ENCODE measurements at places on chromosomes 2 and 18. TPM values are rescaled to one million over a fixed set of nuclear protein-coding genes. Genes with fewer than 3 reads are reported as not detected.

GRCh38 chr2:128646091-128646490 is 327.4 kb upstream of the HS6ST1 start:
- no peaks in the 10 kb centered on the region for H3K27me3 ChIP-seq
- H3K4me3 ChIP-seq: no peak overlapping the region
- H3K4me1 ChIP-seq: peaks cover 7% of the 10 kb centered on the region
- peak; percentile 17 for DNase-seq
- no peaks in the 10 kb centered on the region for H3K36me3 ChIP-seq

DNA sequence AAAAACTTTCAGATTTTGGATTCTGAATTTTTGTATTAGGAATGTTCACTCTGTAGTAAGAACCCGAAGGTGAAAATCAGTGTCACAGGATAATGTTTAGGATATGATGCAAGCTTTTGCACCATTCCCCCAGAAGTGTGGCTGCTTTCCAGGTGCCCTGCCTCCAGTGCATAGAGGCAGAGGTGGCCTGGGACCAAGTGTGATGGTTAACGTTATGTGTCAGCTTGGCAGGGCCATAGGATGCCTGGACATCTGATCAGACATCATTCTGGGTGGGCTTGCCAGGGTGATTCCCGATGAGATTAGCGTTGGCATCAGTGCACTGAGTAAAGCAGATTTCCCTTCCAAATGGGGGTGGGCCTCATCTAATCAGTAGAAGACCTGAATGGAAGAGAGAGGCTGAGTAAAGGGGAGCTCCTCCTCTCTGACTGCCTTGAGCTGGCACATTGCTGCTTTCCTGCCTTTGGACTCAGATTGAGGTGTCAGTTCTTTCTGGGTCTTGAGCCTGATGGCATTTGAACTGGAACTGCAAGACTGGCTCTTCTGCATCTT is 177.4 kb upstream of the HS6ST1 start:
- no peak overlapping the region for H3K27ac ChIP-seq
- no peaks in the 10 kb centered on the region for H3K27me3 ChIP-seq
- no peak for DNase-seq

DNA sequence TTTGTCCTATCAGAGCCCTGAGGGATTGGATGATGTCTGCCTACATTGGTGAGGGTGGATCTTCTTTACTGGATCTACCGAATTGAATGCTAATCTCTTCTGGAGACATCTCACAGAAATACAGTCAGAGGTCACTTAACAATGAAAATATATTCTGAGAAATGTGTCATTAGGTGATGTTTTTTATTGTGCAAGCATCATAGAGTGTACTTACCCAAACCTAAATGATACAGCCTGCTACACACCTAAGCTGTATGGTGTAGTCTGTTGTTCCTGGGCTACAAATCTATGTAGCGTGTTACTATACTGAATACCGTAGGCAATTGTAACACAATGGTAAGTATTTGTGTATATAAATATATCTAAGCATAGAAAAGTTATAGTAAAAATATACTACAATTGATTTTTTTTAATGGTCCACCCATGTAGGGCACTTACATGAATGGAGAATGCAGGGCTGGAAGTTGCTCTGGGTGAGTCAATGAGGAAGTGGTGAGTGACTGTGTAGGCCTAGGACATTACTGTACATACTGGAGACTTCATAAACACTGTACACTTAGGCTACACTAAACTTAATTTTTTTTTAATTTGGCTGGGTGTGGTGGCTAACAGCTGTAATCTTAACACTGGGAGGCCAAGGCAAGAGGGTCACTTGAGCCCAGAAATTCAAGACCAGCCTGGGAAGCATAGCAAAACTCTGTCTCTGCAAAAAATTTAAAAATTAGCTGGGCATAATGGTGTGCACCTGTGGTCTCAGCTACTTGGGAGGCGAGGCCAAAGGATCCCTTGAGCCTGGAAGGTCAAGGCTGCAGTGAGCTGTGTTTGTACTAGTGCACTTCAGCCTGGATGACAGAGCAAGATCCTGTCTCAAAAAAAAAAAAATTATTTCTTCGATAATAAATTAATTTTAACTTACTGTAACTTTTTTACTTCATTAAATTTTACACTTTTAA is 226.3 kb upstream of the UBE2E3 start:
- H3K27me3 ChIP-seq: no peaks in the 10 kb centered on the region
- no peak for DNase-seq
- no peaks in the 10 kb centered on the region for H3K4me1 ChIP-seq
- H3K27ac ChIP-seq: no peak overlapping the region
- no peaks in the 10 kb centered on the region for H3K36me3 ChIP-seq

- H3K27ac ChIP-seq: no peak overlapping the region
- peaks cover 2% of the 10 kb centered on the region for H3K36me3 ChIP-seq
- no peak for DNase-seq
- peaks cover 95% of the 10 kb centered on the region for H3K27me3 ChIP-seq
- no peak overlapping the region for H3K4me3 ChIP-seq
- peaks cover 28% of the 10 kb centered on the region for H3K4me1 ChIP-seq
Measured at GRCh38 chr2:19352946-19353720, 5.3 kb downstream of the OSR1 start.

Gene COL4A4
- 0.11 TPM for total RNA-seq

Gene CNTNAP5
- total RNA-seq: 0.29 TPM

Gene ERBB4
- 8.5 TPM for total RNA-seq

Gene ZSWIM2
- not detected for total RNA-seq

Measured in mesothelial cell of epicardium (in vitro differentiated cells).